ENCODE measurements at places on chromosomes 3 and 15.

DNA sequence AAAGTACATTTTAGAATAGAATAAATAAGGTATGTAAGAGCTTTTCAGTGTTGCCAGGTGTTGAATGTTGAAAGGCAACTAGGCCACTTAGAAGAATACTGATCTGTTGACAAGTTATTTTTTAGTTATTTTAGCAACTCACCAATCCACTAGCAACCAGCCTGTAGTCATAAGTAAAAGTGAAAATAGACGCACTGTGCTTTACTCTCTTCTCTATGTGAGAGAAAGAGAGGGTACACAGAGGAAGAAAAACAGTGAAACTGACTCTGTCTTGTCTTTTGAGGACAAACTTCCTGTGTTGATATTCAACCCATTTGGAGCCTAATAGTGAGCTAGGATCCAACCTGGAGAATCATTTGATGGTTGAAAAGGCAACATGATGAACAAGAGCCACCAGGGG, 327.1 kb upstream of the GOLIM4 start:
- DNase-seq, result no peak

- DNase-seq, result no peak
These were observed 54.0 kb upstream of the DLG1 start for GRCh38 chr3:197352382-197352781.

- no peak for DNase-seq
These were observed 29.7 kb downstream of the ZNF106 start for GRCh38 chr15:42461261-42461660.

DNA sequence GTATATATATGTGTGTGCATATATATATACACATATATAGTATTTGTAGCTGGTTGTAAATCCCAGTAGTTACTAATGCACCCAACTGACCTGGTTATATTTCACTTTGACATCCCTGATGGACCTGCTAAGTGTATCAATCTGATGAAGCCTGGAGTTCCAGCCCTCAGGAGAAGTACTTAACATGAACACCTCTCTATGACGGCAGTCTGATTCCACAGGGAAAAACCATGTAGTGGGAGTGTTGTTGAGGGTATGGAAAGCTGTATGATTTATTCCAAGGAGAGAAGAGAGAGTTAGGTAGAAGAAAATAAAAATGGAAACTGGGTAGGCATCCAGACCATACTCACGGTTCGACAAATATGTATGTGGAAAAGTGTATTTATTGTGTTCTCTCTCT, 531.2 kb upstream of the SEMA6D start:
- DNase-seq, result no peak

DNA sequence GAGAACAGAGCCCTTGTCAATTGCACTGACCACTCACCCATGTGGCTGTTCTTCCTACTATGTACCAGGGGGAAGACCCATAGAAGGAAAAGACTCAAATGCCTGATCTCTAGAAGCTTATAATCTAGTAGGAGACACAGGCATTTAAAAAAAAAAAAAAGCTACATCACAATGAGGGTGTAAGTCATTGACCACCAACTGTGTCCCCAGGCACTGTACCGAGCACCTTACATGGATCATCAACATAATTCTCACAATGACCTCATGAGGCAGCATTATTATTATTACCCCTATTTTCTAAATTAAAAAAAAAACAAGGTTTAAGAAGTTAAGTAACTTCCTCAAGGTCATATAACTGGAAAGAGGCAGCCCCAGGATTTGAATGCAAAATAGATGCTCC, 247.4 kb downstream of the SHOX2 start:
- DNase-seq, result no peak

DNA sequence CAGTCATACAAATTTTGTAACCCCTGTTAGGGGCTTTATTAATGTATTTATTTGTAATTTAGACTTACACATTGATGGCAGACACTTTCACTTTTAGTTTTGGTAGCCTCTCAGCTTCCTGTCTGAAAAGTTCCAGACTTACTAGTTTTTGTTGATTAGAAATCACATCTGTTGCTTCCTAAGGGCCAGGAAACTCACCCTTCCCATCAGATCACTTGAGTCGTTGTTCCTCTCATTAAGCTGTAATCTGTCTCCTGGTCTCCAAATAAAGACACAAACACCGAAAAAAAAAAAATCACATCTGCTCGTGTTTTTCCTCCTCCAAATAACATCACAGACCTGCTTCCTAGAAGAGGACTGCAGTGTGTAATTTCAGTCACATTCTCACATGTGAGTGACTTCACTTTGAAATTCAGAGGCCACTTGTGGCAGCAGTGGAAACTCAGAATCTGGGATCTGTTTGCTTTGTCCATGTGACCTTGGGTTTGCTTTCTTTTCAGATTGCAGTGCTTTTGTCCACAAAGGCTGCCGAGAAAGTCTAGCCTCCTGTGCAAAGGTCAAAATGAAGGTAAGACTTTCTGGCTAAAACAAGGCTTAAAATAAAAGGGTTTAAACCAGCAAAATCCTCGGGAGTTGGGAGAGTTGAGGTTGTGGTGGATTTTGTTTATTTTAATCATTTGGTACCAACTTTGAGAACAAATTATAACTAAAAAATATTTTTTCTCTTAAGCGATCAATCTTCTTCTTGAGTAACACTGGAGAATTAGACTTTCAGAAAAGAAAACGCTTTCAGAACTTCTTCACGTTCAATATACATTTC, 87.0 kb downstream of the KLHL25 start:
- peak; percentile 59 for DNase-seq

- DNase-seq, result no peak
These were observed 752 bp downstream of the OCA2 start for GRCh38 chr15:28098360-28098765.

GRCh38 chr3:32106929-32107362, 526 bp downstream of the GPD1L start:
- DNase-seq, result no peak

DNA sequence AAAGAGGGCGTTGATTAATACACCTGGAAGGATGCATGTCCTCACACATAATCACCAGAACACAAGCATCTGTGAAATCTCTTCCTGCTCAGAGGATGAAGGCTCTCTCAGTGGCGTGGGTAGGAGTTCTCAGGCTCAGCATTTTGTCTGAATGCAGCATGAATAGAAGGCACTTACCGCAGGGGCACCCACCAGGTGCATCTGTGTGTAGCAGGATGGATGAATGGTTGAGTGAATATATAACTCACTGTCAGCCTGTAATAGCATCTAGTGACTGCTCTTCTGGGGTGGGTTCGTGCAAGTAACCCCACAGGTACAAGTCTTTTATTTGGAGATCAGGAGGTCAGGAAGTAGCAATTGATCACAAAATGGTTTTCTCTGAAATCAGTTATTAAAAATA, 143.0 kb downstream of the SQOR start:
- DNase-seq, result no peak

DNA sequence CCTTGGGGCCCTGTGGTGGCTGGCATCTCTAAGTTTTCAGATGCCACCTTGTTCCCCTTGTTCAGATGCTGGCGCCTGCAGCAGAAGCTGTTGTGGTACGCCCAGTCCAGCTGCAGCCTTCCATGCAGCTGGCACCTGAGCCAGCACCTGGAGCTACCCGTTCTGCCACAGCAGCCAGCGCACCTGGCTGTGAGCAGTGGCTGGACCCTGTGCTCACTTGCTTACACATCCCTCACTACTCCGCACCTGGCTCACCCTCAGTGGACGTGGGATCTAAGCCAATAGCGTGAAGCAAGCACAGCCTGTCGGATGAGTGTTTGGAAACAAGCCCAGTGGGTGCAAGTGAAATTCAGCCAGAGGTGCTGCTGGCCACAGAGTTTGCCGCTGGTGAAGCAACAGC, 607.5 kb upstream of the BCHE start:
- DNase-seq, result no peak

GRCh38 chr3:101036676-101037075, 43.5 kb upstream of the ABI3BP start:
- no peak for DNase-seq

GRCh38 chr3:125585595-125586223, 9.6 kb downstream of the OSBPL11 start:
- DNase-seq, result peak; percentile 46

DNA sequence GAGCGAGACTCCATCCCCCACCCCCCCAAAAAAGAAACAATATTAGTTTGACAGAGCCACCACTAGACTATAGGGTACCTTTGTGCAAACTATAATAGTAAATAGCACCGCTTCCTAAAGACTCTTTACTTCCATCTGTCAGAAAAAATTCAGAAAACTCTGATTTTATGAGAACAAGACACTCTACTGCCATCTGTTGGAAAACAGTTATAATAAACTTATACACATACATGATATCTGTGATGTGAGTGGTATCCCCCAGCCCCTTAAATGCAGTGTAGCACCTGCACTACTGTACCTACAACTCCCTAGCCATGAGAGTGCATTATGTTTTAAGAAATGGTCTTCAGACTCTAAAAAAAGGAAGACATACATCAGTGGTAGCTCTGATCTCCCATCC, 47.1 kb upstream of the CTDSPL start:
- DNase-seq, result no peak

GRCh38 chr3:156516961-156517360, 38.0 kb downstream of the SSR3 start:
- no peak for DNase-seq

DNA sequence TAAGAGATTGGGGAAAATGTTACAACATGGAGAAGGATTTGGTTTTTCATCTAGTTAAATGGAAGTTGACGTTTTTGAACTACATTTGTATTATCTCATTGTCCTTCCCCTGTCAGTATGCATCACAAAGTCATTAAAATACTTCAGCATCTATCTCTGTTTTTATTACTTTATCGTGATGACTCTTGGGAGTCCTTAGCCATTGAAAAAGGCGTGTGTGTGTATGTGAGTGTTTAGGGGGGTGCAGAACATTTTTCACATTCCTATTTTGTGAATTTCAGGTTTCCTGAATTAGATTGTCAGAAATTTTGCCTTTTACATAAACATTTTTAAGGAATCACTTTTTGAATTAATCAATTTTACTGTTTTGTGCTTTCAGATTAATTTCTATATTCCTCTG, 360.6 kb upstream of the SGO1 start:
- DNase-seq, result no peak

DNA sequence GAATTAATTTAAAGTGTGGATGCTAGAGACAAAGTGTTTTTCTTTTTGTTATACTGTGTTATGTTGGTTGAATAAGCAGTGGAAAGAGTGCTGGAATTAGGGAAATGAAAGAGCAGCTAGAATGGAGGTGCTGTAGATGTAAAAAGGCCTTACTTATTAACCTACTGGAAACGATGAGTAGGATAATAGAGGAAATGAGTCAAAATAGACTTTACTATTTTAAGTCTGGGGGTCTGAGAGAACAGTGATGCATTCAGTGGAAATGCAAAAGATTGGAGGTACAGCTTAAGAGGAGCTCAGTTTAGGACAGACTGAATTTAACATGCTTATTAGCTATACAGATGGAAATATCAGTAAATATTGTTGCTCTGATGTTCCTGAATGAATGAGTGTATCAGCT, 674.0 kb downstream of the OTOL1 start:
- no peak for DNase-seq

DNA sequence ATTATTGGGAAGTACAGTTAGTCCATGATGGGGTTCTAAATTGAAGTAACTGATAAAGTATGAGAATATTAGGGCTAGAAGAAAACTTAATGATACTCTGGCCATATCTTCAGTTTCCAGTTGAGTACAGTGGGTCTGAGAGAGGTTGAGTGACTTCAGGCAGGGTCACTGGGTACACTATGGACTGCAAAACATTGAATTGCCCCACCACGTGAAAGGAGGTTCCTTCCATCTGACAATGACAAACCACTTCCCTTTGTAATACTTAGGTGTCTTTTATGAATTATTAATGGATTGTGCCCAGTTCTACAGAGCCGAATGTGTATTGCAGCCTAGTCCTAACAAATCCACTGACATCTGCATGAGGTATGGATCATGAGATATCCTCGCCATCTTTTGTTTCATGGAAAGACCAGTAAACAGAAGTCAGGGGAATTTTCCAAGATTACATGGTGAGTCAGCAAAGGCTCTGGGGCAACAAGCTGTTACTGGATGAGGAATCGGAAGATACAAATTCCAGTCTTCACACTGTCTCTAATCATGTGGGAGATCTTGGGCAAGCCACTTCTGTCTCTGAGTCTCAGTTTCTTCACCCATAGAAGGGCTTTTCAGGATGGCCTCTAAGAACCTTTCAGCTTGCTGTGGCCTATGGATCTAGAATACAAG, 66.5 kb upstream of the BCL6 start:
- no peak for DNase-seq

GRCh38 chr15:57427367-57427821, 51.1 kb downstream of the CGNL1 start:
- no peak for DNase-seq

DNA sequence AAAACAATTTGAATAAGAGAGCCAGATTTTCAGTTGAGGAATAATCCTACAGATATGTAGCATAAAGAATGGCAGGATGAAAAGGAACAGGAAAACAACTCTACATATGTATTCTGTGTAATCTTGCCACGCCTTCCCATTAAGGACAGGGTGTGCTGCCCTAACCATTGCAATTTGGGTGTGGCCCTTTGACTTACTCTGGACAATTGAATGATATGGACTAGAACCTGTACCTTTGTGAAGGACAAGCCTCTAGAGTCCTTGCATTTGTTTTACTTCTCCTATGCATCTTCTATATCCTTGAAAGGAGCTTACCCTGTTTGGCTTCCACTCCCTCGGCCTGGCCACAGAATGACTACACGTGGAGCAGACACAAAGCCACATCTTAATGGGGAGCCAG, 1261.6 kb upstream of the GBE1 start:
- no peak for DNase-seq

DNA sequence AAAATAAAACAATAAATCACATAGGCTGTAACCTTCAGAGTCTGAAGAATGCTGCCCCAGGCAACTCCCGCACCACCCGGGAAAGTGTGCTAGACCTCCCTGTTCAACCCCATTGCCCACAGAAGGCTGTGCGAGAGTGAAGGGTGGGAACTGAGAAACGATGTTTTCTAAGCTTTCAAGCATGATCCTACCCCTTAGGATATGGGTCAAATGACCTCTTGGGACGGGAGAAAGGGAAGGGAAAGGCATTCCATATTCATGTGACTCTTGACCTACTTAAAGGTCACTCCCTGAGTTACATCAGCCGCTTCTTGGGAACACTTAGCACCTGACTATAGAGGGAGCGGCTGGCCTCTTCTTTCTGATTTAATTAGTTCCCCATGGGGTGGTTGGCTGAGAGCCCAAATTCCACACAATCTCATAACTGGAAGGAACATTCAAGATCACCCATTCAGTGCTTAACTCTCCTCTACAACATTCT, 114.7 kb upstream of the SLC24A5 start:
- no peak for DNase-seq

DNA sequence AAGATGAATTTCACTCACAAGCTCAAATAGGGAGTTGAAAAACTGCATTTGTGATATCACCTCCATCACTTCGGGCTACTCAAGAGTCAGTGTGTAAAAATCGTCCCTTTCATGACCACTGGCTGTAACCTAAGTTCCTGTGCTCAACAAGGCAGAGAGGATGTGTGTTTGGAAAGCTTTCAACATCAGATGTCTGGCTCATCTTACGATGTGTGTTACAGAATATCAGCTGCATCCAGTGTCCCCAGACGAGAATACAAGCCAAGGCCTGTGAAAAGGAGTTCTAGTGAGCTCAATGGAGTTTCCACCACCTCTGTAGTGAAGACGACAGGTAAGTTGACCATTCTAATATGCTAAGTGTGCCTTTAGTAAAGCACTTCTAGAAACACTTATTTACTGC, 65.5 kb upstream of the ADAMTSL3 start:
- DNase-seq, result no peak

Data from T-helper 2 cell (primary cell).